ENCODE measurements at places on chromosomes 4 and X. TPM values are rescaled to one million over a fixed set of nuclear protein-coding genes. Genes with fewer than 3 reads are reported as not detected.

The GRPR gene
- polyA plus RNA-seq = 0.28 TPM

The ARX gene
- polyA plus RNA-seq = not detected

The WDFY3 gene
- 53.5 TPM for polyA plus RNA-seq

The KCND1 gene
- polyA plus RNA-seq = 2.2 TPM

The FOXR2 gene
- not detected for polyA plus RNA-seq

The ZFX gene
- polyA plus RNA-seq = 29.2 TPM

The BBS12 gene
- polyA plus RNA-seq = 15.1 TPM

The TCEAL7 gene
- polyA plus RNA-seq = 48.4 TPM

The SULT1E1 gene
- 645 TPM for polyA plus RNA-seq

The DMD gene
- polyA plus RNA-seq = 15.4 TPM

The CSN1S1 gene
- not detected for polyA plus RNA-seq

The SMR3B gene
- polyA plus RNA-seq = not detected
